ENCODE measurements at places on chromosomes 5 and 9.

GRCh38 chr5:106321242-106321641 is 1349.5 kb downstream of the EFNA5 start:
- no peak for DNase-seq

GRCh38 chr5:67992923-67993322 is 222.6 kb upstream of the PIK3R1 start:
- DNase-seq: no peak

DNA sequence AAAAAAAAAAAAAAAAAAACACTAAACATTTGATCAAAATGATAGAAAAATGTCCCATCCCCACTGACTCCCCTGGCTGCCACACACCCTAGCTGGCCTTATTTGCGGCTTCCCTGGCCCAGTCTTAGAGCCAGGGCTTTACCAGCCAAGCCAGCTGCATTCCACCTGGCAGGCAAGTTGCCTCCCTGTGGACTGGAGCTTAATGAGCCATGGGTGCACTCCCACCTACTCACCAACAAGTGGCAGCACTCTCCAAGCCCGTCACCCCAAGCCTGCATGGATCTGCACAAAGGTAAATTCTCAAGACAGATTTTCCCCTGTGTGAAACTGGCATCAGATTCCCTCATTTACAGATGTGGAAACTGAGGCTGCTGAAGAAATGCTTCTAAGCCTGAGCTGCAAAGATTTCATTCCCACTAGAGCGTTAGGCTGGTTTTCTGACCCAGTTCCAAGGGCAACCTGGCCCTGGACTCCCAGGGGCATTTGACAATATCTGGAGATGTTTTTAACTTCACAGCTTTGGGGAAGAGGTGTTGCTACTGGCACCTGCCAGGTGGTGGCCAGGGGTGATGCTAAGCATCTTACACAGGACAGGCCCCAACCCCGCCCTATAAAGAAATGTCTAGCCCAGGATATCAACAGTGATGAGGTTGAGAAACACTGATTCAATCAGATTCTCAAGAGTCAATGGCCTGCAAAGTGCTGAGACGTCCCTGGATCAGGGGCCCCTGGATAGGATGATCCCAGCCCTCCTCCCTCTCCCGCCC is 21.9 kb upstream of the VDAC1 start:
- DNase-seq: no peak

DNA sequence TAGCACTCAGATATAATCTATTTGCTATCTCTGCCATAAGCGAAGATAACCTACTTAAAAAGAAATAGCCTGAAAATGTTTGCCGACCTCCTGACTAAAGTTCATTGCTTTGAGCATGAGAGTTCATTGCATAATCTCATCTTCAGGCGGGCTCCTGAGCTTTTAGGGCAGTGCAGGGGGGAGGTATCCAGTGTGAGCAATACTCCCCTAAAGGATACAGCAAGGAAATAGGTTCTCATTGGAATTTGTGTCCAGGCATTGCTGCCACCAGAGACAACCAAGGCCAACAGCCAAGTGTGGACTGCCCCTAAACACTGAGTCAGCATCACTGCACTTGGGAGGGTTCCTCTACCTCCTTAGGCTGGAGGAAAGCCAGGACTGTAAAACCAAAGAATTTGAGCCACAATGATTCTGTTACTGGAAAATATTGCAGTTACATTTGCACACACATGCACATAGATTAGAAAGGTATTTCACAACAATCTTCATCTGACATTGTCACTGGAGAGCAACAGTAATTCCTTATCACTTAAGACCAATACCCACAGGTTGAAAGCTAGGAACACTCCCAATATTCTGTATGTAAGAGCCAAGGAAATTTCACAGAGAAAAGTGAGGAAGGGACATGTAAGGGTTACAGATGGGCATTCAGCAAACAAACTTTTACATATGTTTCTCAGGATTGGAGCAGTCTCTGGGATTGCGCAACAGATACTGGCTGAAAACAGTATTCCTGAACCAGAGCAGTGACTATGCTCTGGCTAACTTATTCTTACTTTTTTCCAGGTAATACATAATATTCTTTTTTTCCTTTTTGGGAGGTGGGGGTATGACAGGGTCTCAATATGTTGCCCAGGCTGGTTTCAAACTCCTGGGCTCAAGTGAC is 98.6 kb upstream of the TLE1 start:
- DNase-seq: no peak

Data from hematopoietic multipotent progenitor cell treated with erythropoietin and hydrocortisone succinate and interleukin-3 and kit ligand, for 17 days (in vitro differentiated cells).